ENCODE measurements at places on chromosomes 12 and 14.

- no peak for DNase-seq
Observed at GRCh38 chr12:47202176-47202575, 122.4 kb upstream of the AMIGO2 start.

- DNase-seq = no peak
Observed at GRCh38 chr12:82425241-82425640, 66.9 kb downstream of the METTL25 start.

DNA sequence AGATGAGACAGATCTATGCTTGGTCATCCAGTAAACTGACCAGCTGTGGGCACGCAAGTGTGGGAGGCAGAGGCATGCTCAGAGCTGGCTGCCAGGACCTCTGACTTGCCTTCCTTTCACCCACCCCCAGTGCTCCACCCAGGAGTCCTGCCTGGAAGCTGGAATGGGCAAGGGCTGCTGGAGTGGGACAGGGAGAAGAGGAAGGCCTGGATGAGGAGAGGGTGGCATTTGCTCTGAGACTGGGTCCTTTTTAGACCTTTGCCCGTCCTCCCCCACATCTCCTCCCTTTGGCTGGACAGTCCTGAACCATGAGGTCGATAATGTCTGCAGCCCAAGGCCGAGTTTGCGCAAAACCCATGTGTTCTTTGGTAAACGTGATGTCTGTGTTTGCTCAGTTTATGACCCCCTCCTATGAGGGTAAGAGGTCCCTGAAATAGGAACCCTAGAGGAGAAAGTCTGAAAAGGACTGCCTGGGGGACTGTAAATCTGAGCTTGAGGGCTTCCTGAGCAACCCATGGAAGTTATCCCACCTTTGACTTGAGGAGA, 3.8 kb upstream of the INHBE start:
- DNase-seq = no peak

DNA sequence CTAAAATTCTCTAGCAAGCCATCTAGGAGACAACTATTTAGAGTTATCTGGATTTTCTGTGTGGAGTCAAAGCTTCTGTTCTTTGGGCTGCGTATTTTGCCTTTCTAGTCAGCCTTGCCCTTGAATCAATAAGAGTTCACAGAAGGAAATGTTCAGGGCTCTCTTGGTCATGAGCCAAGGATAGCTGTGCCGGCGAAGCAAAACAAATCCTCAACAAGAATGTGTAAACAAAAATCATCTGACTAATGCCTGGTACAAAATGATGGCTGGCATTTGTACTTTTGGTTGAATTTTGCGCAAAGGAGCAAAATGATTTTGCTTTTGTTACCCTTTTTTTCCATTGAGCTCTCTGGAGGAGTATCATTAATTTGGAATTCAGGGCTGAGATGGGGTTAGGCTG, 171.1 kb downstream of the DACT1 start:
- no peak for DNase-seq

DNA sequence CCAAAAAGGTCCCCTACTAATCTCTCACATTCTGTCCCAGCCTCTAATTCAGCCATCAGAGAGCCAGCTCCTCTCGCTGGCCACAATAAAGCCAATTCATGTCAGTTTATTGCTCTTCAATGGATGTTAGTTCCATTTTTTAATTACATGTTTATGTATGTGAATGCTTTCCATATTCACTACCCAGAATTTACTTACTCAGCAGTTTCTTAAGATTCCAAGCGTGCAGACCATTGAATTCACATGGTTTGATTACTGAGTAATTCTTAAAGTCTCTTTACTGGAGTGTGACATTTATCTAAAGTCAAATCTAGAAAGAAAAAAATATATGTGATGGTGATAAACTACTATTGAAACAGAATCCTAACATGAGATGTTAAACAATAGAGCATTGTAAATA, 102.2 kb downstream of the LLPH start:
- DNase-seq = no peak

DNA sequence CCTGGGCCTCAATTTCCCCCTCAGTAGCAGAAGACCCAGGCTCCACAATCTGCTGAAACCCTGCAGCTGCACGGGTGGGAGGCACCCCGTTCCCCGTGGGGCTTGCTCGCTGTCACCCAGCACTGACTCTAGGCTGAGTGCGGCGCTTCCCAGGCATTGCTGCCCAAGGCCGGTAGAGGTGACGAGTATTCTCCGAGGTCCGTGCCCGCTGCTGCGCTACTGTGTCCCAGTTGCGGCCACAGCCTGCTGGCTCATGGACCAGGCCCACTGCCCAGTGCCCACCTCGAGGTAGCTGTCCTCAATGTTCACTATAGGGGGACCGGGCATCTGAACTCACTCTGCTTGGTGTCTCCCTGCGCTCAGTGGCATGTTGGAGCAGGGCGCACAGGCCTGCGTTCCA, 74.7 kb downstream of the GSC start:
- DNase-seq = no peak

GRCh38 chr14:99774556-99775307, 18.5 kb upstream of the EML1 start:
- no peak for DNase-seq

Measured in CD4-positive, alpha-beta T cell treated with Interleukin-1 beta for 1 hour (primary cell).